ENCODE measurements at places on chromosomes 3 and 15.

DNA sequence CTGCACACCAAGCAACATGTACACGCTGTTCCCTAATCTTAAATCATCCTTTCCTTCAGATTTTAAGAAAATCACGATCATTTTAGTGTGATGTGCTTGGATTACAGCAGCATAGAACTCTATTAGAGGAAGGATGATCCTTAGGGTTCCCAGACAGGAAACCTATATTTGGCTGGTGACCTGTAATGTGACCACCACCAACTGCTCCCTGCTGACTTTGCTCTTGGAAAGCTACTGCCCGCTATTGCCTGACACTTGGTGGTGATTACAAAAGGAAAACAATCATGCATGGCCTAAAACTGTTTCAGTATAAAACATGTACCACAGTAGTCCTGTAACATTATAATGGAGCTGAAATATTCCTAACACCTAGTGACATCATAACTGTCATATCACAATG lies 27.2 kb upstream of the LMOD3 start:
- no peak for DNase-seq

GRCh38 chr15:81573098-81573746 lies 199.2 kb upstream of the TMC3 start:
- no peak for DNase-seq

GRCh38 chr3:32257042-32257441 lies 18.6 kb downstream of the CMTM8 start:
- no peak for DNase-seq

GRCh38 chr15:88744548-88745020 lies 58.7 kb upstream of the ACAN start:
- DNase-seq: no peak

DNA sequence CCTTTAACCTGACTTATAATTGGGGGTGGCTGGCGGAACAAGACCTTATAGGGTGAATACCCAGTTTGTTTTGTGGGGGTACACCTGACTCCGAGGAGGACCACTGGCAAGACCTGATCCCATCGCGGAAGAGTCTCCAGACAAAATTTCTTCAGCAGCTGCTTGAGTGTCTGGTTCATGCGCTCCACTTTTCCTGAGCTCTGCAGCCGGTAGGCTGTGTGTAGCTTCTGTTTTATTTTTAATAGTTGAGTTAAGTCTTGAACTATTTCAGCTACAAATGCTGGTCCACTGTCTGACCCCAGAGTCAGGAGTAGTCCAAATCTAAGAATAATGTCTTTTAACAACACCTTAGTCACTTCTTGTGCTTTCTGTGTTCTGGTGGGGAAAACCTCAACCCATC lies 21.2 kb upstream of the NOX5 start:
- DNase-seq: no peak

DNA sequence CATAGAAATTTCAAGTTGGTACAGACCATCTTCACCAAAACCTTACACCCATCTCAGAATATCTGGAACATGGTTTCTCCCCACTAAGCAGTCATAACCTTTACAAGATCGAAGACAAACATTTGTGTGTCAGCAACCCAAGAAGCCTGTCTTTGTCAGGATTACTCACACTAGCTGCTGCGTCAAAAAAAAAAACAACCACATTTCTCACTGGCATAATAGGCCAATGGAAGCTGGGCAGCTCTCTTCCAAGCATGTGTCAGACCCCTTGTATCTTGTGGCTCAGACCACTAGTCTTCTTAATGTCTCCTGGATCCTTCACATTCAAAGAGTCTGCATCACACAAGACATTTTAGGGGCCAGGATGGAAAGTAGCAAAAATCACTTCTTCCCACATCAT lies 266.9 kb upstream of the IGF1R start:
- no peak for DNase-seq

- DNase-seq: no peak
Observed at GRCh38 chr3:67875338-67875737, 220.9 kb upstream of the SUCLG2 start.

DNA sequence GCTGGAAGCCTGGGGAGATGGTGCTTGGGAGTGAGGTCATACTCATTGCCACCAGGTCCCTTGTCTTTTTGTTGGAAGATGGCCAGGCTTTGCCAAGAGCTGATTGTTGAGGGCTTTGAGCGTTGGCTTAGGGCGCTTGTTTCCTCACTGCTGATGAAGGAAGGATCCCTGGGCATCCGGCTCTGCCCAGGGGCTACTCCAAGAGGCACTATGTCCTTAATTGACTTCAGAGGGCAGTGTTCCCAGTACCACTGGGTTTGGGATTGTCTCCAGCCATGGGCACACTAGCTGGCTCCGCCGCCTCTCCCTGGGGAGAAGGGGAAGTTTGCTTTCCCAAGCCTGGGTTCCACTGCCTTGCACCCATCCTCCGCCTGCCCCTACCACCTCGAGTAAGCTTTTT lies 57.2 kb upstream of the RGMA start:
- no peak for DNase-seq

DNA sequence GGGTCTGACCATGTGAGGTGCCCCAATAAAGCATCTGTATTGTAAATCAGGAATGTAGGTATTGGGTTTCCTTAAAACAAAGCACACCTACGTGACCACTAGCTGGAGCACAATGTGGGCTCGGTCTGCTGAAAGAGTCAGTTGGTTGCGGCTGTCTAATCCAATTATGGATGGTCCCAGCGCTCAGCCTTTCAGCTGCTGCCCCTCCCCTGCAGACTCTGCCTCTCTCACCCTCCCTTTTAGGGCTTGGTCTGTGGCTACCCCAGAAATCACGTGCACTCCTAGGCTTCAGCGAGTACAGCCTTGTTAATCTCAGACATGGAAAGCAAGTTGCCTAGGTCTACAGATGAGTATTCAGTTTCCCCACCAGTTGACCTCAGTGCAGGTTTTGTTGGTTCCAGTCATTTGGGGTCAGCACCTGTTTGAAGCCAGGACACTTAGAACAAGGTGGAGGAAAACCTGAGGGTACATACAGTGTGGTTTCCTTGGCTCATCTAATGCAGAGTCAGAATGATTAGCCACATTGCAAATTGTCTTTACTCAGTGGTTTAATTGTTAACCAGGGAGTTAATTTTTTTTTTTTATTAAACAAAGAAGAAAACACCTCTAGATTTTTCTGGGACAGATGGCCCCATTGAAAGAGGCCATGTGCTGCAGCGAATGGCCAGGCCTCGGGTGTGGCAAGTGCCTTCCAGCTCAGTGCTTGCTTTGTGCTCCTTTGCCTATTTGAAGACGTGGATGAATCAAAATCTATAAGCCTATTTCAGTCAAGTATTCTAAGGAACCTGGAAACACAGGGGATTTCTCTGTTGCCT lies 137.7 kb downstream of the IGF1R start:
- DNase-seq: no peak

- DNase-seq: no peak
Observed at GRCh38 chr3:134419960-134420321, 45.7 kb upstream of the AMOTL2 start.

GRCh38 chr3:2822611-2823010 lies 287.6 kb downstream of the IL5RA start:
- DNase-seq: no peak

GRCh38 chr15:62087671-62088352 lies 21.0 kb downstream of the C2CD4A start:
- no peak for DNase-seq

DNA sequence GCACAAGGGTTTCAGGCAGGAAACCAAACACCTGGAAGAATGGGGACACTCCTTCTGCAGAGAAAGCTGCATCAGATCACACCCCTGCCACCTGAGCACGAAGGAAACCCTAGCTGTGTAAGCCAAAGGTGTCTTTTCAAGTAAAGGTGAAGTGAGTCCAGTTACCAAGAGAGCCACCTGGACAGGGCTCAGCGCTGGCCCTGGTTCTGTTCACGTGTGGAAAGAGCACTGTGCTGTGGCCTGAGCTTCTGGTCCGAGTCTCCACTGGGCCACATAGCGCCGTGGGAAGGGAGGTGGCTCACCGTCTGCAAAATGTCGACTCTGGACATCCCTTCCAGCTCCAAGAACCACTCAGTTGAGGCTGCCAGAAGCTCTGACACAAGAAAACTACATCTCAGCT lies 151.1 kb downstream of the ADAMTS17 start:
- no peak for DNase-seq

GRCh38 chr15:76588811-76589747 lies 252.5 kb downstream of the ISL2 start:
- DNase-seq: no peak

GRCh38 chr3:62007036-62007435 lies 366.3 kb downstream of the FEZF2 start:
- DNase-seq: no peak

- DNase-seq: no peak
Observed at GRCh38 chr3:176937994-176938393, 259.3 kb downstream of the TBL1XR1 start.
